ENCODE measurements at places on chromosomes 12 and 14.

- no peak for DNase-seq
Measured at GRCh38 chr14:101174522-101174838, 271.0 kb upstream of the RTL1 start.

DNA sequence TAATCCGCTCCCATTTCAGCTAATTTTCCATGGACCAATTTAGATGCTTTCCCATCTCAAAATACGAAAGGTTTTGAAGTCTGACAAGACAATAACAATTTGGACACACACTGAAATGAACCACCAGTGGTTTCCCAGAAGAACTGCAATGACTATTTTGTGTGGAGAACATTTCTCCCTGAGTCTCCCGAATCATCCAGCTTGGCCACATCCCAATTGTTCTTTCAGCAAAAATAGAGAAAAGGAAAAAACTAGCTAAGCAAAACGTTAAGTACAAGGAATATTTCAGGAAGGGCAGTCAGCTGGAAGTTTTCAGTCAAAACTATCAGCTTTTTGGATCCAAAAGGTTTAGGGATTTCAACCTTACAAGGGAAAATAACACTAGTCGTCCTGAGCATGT lies 390.6 kb downstream of the KCNH5 start:
- DNase-seq = no peak

DNA sequence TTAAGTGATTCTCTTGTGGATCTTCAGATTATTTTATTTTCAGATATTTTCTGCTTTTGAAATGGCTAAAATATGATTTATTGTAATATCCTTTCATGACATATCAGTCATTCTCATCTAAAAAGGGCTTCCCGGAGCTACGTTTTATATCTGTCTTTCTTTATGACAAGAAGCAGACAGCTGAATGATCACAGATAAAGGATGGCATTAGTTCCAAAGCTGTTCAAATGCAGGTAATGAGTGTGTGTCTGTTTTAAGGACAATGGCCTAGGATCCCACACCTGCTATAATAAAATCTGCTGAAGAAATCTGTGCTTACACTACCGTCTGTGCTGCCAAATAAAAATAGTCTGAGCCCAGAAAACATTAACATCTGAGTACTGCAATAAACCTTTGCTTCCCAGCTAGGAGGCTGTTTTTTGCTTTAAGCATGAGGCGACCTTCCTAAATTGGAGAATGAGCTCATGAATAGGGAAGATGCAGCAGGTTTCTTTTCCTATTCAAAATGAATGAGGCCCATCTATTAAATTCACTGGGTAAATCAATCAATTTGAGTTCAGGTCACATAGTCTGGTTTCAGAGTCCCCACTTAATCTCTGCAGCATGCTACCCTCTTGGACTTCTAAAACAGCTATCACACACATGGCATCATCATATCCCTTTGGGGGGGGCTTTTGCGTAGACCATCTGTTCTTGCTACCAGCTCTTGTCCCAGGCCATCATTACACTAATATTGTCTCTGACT lies 498.5 kb downstream of the NELL2 start:
- no peak for DNase-seq

DNA sequence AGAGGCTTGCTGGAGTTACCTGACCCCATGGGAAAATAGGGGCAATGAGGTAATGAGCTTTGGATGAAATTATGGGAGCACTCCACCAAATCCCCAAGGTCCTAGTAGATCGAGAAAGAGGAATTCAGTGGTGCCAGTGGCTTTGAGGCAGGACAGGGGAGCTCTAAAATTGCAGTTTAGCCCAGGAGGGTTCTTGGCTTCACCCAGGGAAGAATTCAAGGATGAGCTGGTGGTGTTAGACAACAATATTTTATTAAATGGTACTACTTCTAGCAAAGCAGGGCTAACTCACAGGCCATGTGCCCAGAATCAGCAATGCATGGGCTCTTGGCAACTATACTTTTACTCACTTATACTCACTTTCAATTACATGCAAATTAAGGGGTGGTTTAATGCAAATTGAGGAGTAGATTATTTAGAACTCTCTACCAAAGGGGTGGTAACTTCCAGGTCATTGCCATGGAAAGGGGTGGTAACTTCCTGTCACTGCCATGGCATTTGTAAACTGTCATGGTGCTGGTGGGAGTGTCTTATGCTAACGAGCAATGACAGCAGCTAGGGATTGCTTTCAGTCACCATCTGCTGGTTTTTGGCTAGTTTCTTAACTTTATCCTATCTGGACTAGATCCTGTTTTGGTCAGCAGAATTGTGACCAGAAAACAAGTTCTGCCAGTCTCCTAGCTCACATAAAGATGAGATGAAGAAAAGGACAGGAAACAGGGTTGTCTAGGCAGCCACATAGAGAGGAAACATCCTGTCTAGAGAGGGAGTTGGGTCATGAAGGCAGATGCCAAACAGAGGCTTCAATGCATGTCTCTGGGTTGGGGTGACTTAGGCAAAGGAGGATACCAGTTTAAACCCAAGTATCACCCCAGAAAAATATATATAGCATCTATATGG lies 64.7 kb downstream of the ZNF641 start:
- DNase-seq = no peak
